Left renal cortex interstitium (tissue), 4 donors: ENCODE measurements at places on chromosomes 7 and 10. TPM values are rescaled to one million over a fixed set of nuclear protein-coding genes. Genes with fewer than 3 reads are reported as not detected.

SHH gene
- polyA plus RNA-seq: 2.6 TPM

FANK1 gene
- polyA plus RNA-seq: 11.0 TPM

TYW1 gene
- 23.0 TPM for polyA plus RNA-seq

LIPN gene
- polyA plus RNA-seq: not detected

OR2A5 gene
- not detected for polyA plus RNA-seq

DNA sequence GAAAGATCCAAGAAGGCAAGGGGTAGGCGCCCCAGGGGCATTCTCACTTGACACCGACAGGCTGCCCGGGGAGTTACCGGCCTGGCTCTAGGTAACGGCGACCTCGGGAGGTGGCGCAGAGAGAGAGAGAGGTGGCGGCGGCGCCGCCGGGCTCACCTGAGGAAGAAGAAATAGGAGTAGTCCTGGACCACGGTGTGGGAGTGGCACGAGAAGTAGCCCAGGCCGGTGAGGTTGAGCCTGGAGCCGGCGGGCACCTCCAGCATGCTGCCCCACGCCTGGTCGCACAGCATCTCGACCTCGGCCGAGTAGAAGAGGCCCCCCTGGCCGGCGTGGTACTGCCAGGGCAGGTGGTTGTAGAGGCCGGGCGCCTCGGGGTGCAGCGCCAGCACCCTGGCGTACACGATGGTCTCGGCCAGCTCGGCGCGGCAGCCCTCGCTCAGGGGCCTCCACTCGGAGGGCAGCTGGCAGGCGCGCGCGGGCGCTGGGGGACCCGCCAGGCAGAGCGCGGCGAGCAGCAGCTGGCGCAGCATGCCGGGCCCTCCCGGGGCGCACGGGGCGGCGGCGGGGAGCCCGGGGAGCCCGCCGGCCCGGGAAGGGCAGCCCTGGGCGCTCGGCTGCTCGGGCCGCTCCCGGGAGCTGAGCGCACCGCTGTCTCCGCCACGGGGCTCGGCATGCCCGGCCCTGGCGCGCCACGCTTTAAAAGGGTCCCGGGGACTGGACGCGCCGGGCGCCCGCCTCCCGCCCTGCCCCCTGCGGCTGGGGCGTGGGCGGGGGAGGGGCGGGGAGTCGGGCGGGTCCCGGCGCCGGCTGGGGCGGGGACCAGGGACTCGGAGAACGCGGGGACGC lies at the start of gene CCDC3:
Gene CCDC3 (minus strand): TSS at position 673 of the 846 bp plus-strand sequence. CDS start 143 bp downstream, at position 530.
- DNase-seq: no peak

DNA sequence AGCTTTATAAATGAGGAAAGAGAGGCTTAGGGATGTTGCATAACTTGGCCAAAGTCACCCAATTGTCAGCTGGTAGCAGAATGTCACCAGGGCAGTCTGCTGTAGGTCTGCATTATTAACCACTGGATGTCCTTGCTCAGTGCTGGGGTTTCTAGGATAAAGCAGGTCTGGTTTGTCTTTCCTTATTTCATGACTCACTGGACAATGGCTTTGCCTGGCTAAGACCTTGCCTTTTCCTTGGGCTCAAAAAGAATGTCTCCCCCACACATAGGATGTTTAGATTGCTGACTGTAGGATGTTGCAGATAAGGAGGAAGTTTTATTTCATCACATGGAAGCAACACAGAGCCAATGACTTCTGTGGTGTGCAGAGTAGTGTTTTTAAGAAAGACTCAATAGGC lies 29.4 kb downstream of the WDFY4 start:
- DNase-seq: no peak

CRPPA gene
- polyA plus RNA-seq: 4.2 TPM

- no peak for DNase-seq
Observed at GRCh38 chr10:2232479-2232878, 495.2 kb upstream of the ADARB2 start.

DNA sequence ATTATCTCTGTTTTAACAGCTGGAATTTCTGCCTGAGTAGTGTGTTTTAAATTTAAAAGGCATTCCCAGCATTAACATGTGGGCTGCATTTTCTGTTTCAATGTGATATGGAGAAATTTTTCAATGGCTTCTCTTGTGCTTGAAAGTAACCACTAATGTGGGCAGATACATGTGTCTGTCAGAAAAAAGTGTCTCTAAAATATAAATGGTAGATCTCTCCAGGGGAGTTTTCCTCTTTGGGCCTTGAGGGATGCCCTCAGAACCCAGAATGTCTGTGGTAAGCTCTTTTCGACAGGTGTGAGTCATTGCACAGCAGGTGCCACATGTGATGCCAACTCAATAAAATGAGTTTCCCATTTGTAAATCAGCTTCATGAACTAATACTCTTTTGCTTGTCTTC lies 221.1 kb downstream of the SEMA3E start:
- no peak for DNase-seq
